ENCODE measurements at places on chromosomes 12 and 14. TPM values are rescaled to one million over a fixed set of nuclear protein-coding genes. Genes with fewer than 3 reads are reported as not detected.
A peak's percentile ranks its signal among the peaks of the same experiment; 100 is the strongest.

DNA sequence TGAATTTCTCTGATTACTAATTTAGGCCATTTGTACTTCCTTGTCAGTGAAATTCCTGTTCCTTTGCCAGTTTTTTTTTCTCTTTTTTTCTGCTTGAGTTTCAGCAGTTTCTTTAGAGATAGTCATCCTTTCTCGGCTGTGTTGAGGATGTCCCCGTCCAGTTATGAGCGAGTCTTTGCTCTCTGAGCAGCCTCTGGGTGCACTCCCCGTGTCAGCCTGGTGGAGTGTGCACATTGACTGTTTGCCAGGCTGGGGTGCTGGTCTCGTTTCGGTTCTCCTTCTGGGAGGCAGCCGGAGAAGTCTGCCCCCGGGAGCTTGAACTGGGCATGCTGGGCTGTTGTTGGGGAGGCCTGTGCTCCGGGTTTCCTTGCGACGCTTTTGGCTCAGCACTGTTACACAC, 3.0 kb downstream of the PACS2 start:
- DNase-seq, result no peak

DNA sequence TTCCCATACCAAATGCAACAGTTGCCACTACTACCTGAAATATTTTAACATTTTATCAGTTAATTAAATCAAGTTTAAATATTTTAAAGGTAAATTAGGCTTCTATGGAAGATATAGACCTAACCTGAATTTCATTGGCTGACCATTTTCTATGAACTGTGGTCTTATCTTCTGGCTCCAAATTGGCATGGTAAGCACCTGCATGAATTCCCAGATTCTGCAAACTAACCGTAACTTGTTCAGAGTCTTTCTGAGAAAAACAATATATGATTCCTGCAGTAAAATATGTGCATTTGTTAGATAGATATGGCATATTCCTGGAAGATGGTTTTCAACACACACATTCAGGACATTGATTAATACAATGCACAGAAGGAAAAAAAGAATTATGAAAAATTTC, 25.9 kb downstream of the RECQL start:
- no peak for DNase-seq

CEBPE gene
- not detected for total RNA-seq

DNA sequence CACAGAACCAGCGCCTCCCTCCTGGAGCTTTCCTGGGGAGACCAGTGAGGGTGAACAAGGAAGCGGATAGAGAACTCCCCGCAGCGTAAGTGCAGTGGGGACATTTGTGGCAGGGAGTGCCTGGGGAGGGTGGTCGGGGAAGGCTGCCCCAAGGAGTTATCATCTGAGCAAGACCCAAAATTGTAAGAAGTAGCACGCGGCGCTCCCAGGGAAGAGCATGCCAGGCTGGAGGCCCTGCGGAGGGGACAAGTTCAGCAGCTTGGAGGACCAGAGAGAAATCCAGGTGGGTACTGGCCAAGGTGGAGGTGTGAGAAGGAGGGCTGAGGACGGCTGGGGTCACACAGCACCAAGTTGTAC, 46.2 kb upstream of the RIMBP2 start:
- no peak for DNase-seq

DNA sequence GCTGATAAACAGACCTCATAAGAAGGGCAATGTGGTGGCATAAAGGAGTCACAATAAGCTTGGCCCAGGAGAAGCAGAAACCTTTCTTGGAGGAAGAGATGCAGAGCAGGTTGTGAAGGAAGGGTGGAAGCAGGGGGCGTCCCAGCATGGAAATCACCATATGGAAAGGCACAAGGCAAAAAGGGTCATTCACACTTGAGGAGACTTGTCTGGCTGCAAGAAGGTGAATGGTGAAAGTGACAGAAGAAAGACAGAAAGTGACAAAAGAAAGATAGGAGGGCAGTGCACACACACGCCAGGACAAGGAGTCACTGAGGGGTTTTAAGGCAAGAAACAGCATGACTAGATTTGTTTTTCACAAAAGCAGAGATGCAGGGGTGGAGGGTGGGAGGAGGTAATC, 38.3 kb downstream of the GALNT4 start:
- DNase-seq, result no peak

GRCh38 chr14:59688224-59689170, 111.9 kb upstream of the CCDC175 start:
- no peak for DNase-seq

DNA sequence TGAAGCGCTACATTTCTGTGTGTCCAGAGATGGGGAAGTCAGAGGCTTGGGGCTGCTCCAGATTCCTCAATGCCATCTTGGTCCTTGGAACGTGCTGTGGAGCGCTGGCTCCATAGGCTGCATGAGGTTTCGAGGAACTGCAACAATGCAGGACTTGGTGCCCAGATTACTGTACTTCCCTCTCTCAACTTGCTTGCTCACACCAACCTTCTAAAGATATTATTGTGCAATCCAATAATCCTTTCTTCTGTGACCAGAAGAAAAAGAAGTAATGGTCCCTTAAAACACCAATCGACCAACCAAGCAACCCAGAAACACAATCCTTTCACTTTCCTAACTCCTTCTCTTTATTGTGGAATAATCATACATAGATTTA, 3.7 kb downstream of the PRICKLE1 start:
- no peak for DNase-seq

- no peak for DNase-seq
Observed at GRCh38 chr12:116325336-116325664, 47.8 kb upstream of the MED13L start.

KRT83 gene
- not detected for total RNA-seq

TBX5 gene
- total RNA-seq, result not detected

DNA sequence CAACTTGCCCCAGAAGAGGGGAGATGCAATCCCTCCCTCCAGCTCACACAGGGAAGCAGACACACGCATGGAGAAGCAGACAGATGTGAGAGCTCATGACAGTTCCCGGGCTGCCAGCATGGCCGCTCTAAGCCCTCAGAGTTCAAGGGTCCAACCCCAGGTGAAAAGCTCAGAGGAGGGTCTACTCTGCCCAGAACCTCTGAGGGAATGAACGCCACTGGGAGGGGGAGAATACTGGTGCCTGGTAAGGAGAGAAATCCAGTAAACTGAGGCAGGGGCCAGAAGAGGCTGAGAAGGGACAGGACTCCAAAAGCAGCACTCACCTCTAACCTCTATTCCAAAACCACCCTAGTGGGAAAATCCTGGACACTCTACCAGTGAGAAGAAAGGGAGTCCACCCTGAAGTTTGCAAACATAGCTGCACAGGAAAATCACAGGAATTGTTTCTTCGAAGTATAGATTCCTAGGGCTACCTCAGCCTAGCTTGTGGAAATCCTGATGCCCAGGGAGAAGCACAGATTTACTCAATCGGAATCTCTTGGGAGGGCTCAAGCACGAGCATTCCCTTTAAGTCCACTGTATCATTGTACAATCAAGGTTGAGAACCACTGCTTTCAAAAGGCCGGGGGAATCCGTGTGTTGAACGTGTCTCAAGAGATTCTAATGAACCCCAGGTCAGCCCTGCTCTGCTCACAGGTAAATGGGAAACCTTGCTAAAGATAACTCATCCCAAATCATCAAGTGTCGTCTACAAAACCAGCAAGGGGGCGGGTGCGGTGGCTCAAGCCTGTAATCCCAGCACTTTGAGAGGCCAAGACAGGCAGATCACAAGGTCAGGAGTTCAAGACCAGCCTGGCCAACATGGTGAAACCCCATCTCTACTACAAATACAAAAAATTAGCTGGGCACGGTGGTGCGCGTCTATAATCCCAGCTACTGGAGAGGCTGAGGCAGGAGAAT, 34.3 kb upstream of the PLEKHG6 start:
- DNase-seq, result no peak

- no peak for DNase-seq
Observed at GRCh38 chr12:6294156-6295093, 16.1 kb upstream of the PLEKHG6 start.

DNA sequence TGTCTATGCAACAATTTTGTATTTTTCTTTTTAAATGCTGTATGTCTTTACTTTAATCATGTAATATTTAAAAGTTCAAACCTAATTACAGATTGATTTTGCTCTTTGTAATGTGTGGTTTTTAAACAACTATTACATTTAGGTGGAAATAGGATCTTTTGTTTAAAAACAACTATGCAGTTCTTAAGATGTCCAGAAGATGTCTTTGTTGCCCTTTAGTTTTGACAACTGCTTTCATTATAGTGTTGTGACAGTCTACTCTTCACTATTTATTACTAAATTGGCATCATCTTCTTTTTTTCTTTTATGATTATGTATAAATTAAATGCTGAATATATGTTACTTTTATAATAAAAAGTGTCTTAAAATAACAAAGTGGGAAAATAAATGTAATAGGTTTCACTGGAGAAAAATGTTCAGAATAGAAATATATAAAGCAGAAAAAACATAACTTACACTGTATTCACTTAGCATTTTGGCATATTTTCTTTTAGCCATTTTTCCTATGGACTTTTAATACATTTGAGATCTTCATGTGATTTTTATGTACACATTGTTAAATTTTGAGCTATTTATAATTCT, 27.1 kb upstream of the PCNX4 start:
- no peak for DNase-seq

GRCh38 chr14:97046967-97047366, 249.8 kb downstream of the VRK1 start:
- no peak for DNase-seq

GRCh38 chr12:5200278-5201087, 156.8 kb downstream of the KCNA5 start:
- peak; percentile 39 for DNase-seq
